ENCODE measurements at places on chromosomes 3 and 15.

DNA sequence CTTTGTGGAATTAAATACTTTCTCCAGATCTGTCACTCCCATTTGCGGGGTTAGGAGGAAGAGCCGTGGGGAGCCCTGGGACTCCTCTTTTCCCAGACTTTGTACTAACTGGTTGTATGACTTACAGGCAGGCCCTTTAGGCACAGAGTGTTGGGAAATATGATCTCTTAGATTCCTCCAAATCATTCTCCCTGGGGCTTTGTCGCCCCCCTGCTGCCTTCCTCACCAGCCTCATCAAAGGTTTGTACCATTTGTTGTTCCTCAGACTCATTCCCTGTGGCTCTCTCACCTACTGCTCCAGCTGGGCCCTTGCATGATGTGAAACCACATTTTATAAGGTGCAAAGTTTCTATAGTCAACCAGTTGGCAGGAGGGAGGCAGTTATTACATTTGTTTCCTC, 56.4 kb downstream of the CRYGS start:
- DNase-seq, result no peak

- no peak for DNase-seq
Observed at GRCh38 chr3:175737646-175738572, 878.8 kb downstream of the NAALADL2 start.

GRCh38 chr3:22996920-22997571, 206.1 kb upstream of the UBE2E2 start:
- no peak for DNase-seq

GRCh38 chr15:68249058-68249713, 19.7 kb upstream of the CLN6 start:
- no peak for DNase-seq

DNA sequence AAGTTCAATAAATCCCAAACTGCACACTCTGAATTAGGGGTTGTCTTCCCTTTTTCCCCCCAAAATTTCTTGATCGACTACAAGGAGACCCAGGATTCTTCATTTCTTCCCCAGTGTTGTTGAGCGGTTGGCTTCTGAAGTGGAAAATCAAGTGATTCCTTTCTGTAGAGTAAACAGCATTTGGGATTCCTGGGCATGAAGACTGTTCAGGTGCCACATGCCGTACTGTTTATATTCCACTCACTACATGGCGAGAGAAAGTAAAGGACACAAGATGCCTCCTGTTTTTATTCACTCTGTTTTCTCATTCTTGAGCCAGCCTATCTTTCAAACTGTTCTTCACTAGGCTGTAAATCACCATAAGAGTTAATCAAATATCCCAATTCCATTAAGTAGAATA, 12.6 kb downstream of the FSTL1 start:
- DNase-seq, result no peak

DNA sequence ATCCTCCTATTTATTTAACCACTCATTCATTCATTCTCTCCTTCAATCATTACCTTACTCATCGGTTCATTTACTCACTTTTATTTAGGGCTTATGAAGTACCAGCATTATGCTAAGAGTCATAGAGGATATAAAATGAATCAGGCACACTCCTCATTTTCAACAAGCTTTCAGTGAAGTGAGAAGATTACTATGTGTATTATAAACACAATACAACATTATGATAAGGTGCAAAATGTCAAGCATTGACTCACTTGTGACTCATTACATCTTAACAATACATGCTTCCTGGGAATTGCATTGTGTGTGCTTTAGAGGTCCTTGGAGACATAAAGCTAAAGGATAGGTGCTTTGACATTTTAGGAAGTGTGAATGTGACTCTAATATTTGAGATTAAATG, 60.4 kb downstream of the PLAAT1 start:
- DNase-seq, result peak; percentile 85

DNA sequence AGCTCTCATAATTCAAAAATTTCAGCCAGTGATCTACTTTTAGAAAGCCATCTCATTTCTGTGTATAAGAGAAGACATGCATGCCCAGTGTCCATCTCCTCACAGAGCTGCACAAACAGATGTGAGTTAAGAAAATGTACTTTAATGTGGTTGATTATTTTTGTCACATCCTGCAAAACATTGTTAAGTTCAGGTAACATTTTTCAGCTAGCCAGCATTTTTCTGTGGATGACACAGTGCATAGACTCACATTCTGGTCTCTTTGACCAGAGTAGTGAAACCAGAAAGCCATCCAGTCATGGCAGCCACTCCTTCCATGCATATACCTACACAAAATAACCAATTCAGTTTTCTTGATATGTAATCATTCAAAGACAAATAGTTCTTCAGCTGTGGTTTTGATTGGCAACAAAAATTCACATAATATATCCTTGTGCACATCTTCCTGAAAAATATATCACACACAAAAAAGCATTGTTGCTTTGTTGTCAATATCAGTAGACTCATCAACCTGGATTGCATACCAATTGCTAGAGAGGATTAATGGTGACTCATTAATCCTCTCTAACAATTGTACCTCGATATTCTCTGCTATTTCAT, 2.1 kb upstream of the PLSCR1 start:
- DNase-seq, result no peak

DNA sequence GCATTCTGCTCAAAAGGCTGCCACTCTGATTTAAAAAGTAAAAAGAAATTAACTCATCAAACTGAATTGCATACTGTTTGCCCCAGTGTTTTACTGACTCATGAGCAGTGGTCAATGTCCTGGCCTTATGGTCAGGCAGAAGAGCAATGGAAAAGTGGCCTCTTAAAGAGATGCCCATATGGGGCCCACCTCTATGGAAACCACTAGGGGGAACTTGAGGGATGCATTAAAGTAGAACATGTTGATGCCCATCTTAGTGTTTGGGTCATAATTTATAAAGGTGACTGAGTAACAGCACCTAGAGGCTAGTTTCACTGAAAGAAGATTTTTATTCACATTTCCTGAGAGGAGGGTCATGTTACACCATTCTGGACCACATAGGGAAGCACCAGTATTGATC, 66.5 kb upstream of the RNU6-1 start:
- DNase-seq, result no peak

GRCh38 chr3:186950402-186951093, 20.2 kb downstream of the ST6GAL1 start:
- no peak for DNase-seq

- DNase-seq, result no peak
Observed at GRCh38 chr3:70312336-70312735, at the start of gene MDFIC2. Gene MDFIC2, minus strand, starts transcription at chr3:70312638. Its CDS starts 665 bp downstream, at chr3:70311973.

GRCh38 chr3:54962200-54962599, 34.3 kb upstream of the LRTM1 start:
- no peak for DNase-seq

GRCh38 chr3:14482271-14482721, 57.8 kb downstream of the GRIP2 start:
- DNase-seq, result peak; percentile 87

DNA sequence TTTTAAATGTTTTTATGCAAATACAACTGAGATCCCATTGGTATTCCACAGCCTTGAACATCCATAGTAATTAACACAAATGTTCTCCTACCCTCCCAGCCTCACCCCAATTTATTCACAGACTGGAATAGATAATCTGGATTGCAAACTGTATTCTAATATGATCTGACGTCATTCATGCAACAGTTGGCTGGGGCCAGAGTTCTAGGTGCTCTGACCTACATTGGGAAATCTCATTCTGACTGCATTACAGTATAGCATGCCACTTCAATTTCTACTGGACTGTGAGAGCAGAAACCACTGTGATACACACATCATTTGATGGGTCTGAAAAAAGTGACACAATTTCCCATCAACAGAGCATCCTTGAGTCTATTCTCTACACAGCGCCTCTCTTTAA, 403.1 kb downstream of the MAGI1 start:
- no peak for DNase-seq

DNA sequence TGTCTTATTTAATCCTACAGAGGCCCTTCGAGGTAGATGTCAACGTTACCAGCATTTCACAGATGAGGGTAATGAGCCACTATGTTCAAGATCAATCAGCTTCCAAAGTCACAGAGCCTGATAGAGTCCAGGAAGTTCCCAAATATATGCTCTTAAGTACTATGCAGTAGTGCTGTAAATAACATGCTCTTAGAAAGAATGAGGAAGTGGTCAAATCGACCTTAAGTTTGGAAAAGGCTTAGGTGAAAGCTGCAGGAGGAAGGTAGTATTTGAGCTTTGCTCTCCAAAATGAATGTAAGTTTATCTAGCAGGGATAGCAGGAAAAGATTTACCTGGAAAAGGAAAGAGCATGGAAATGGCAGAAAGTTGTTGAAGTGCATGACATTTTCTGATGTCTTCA, 234.0 kb downstream of the RBMS3 start:
- DNase-seq, result no peak

DNA sequence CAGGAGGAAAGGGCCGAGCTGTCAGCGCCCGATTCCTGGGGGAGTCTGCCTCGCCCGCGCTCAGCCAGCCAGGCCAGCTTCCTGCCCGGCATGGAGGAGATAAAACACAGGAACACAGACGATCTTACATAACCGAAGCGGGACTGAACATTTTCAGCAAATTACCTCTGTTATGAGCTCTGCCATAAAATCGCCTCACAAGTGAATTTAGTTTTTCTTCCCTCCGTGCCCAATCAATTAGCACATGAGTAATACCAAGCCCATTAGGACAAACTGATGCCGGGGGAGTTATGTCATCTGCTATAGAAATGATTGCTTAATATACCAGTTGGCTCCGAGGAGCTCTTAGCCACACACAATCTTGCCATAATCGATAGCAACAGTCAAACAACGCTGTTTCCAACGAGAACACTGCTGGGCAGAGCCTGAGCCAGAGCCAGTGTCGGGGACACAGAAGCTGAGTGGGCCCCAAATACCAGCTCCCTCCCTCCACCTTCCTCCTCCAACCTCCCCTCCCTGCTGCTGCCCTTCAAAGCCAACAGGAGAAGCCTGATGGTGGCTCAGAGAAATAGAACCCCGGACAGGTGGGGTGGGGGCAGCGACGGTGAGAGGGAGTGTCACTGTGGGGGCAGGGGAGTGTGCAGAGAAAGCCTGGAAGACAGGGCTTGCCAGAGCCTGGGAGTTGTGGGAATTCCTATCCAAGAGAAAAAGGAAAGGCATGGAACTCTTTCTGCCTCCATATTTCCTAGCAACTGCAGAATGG, 279.4 kb upstream of the TLE3 start:
- peak; percentile 7 for DNase-seq

- DNase-seq, result no peak
Observed at GRCh38 chr3:32430900-32431299, 39.2 kb downstream of the CMTM7 start.

DNA sequence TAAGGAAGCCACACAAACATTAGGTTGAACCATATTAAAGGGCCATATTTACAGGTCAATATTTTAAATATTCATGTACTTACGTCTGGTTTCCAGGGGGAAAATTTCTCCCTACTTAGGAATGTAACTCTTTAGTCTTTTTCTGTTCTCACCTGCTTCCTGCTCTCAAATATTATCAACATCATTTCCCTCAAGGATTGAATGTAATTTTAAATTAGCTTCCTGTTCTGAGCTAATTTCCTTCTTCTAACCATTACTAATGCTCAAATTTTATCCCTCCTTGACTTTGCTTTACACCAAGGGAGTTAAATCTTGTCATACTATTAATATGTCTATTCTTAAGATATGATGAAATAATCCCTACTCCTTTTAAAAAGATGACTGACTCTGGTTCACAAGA, 103.4 kb upstream of the UBP1 start:
- peak; percentile 45 for DNase-seq

DNA sequence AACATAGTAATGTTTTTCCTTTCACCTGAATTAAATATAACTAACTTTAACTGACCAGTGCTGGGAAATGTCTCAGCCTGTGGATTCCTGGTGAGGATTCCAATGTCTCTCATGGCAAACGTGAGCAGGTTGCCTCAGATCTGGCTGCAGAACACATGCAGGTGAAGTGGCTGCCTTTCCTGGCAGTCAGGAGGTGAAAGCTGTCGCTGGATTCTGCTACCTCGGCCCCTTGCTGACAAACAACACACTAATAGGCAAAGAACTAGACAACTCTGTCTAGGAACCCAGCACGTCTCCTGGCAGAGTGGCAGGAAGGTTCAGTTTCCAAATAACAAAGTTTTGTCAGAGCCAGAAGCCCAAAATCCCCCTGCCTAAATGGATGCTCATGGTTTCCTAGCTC, 400.8 kb upstream of the PPP2R3A start:
- no peak for DNase-seq

DNA sequence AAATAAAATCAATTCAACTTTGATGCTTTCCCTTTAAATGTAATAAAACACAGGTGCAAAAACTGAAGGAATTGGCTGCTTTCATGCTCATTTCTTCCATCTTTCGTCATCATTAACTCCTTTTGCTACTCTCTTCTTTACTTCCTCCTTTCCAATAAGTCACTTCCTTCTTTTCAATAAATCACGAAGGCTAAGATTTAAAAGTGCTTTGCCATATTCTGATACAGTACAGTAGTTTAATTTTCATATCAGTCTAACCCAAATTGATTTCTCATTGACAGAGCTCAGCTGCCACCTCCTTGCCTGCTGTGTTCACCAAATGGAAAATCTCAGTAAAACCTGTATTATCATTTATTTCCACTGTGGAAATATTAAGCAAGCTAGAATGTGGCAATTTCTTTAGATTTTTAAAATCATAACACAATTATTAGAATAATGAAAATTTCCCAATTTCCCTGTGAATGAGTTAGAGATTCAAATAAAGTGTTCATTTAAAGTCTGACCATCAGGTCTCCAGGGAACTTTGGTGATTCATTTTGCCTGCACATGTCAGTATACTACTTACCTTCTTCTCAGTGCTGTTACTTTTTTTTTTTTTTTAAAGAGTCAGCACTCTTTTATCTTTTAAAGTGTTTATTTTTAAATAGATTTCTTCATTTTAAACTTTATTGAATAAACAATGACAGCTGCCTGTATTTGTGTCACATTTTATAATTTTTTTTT, 41.6 kb downstream of the NANOGP8 start:
- DNase-seq, result no peak

GRCh38 chr3:54347060-54347459, 224.7 kb downstream of the CACNA2D3 start:
- no peak for DNase-seq

DNA sequence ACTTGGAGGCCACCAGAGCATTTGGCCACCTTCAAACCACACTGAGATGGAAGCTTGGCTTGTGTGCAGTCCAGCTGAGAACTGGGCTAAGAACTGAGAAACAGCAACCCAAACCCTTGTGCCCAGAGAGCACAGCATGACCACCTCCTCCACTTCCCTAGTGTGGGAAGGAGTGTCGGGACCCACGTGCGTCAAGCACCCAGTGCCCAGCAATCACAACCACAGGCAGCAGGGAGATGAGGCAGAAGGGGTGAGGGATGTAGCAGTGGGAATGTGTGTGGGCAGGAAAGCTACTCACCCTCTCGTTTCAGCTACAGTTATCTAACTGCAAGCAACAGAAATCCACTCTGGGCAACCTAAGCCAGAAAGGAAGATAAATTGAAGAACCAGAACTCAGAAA, 25.0 kb upstream of the RFTN1 start:
- no peak for DNase-seq

DNA sequence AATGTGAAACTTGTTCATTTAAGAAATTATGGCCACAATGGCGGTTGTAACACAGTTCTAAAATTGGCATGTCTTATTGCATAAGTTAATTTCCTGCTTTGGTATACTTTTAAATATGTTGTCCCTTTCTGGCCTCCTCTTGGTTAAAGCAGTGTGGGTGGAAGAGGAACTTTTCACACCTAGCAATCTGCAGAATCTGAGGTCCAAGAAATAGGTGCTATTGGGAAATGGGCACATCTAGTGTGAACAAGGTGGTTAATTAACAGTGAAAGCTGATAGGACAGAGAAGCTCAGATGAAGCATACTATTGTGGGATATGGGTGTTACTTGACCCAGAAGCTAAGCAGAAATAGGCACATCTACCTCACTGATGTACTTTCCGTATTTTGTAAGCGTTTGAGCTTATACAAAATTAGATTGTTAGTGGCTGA, 10.6 kb downstream of the CMC1 start:
- DNase-seq, result no peak

GRCh38 chr15:66459818-66460615, 37.5 kb downstream of the SNAPC5 start:
- no peak for DNase-seq
